COR-L47 (cell line): ENCODE measurements at places on chromosomes 7 and 10.
A peak's percentile ranks its signal among the peaks of the same experiment; 100 is the strongest.

- no peak for DNase-seq
Measured at GRCh38 chr10:101007099-101007711, 7.6 kb downstream of the LZTS2 start.

DNA sequence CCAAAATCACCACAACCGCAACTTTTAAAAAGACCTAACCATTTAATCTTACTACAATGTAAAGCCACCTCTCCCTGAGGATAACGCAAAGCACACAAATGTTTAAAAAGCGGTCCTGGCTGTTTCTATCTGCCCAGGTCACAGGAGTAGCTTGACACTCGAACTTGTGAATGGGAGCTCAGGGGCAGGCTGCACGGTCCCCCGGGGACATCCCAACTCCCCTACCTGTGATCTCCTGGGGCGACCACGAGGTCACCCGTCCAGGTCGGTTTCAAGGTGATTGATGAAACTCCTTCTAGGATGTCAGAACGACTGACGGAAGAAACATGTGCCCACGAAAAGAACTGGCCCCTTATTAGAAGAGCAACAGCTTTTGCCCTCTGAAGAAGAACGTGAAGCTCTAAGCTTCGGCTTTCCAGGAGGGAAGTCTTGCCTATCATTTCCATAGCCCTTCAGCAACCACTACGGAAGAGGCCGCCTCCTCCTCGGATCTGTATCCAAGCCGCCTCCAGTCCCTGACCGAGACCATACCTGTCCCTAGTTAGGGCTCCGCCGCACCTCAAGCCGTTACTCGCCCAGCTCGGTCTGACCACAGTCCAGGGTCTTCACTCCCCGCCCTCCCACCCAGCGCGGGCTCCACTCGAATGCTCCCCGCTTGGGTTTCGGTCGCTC, 459 bp downstream of the CYCS start:
- DNase-seq = no peak

DNA sequence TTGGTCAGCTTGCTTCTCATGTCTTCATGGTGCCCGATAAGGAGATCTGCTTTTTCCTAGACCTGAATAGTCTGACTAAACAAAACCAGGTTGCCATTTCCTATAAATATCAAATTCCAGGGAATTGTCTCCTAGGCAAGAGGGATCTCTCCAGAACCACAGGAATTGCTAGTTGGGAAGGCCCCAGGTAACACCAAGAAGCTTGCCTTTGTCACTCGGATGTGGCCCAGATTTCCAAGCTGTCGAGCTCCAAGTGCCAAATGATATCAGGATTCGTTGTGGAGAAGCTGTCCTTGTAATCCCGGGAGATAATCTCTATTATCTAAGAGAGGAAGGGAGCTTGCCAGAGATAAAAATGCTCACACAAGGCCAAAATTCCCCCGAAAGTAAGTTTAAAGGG, 1288.5 kb upstream of the AUTS2 start:
- DNase-seq = no peak

GRCh38 chr10:4176500-4177281, 391.7 kb upstream of the KLF6 start:
- no peak for DNase-seq

GRCh38 chr7:27549606-27550005, 113.1 kb downstream of the HIBADH start:
- DNase-seq = no peak

DNA sequence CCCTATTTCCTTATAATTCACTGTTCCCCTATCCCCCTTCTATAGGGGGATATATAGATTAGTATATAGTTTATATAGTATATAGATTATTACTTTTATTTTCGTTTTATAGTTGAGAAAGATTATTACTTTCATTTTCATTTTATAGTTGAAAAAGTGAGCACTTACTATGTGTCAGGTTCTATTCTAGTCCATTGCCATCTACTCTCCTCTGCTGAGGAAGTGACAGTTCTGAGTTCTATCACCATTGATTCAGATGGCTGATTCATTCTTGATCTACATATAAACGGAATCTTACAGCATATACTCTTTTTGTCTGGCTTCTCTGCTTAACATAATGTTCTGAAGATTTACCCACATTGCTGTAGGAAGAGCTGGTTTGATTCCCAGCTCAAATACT, 20.7 kb upstream of the CAV2 start:
- no peak for DNase-seq

DNA sequence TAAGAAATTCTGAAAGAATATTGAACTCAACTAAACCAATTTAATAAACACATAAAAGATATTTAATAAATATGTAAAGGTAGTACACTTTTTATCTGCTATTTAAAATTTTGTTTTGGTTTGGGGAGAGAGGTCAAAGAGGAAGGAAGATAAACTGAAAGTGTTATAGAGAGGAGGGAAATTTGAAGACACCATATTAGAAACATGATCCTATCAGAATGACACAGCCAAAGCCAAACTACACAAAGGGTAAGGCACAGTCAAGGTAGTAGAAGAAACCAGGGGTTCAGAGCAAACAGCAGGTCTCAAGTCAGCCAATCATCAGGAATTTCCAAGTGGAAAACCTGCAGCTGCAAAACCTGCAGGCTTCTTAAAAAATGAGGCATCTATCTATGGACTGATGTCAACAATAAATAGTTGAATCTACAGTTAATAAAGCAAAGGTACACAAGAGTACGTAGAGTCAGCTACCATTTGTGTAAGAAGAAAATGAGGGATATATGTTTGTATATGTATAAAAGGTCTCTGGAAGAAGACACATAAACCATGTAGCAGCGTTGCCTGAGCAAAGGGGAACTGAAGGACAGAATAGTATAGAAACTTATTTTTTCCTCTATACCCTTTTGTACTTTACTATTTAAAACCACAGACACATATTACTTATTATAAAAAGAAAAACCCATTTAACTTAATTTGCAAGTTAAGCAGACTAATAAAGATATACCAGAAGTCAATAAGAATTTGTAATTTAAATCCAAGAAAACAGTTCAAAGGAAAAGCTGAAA, 10.0 kb downstream of the ZNF800 start:
- DNase-seq = no peak

GRCh38 chr7:39594988-39595620, 28.3 kb upstream of the RALA start:
- peak; percentile 42 for DNase-seq

DNA sequence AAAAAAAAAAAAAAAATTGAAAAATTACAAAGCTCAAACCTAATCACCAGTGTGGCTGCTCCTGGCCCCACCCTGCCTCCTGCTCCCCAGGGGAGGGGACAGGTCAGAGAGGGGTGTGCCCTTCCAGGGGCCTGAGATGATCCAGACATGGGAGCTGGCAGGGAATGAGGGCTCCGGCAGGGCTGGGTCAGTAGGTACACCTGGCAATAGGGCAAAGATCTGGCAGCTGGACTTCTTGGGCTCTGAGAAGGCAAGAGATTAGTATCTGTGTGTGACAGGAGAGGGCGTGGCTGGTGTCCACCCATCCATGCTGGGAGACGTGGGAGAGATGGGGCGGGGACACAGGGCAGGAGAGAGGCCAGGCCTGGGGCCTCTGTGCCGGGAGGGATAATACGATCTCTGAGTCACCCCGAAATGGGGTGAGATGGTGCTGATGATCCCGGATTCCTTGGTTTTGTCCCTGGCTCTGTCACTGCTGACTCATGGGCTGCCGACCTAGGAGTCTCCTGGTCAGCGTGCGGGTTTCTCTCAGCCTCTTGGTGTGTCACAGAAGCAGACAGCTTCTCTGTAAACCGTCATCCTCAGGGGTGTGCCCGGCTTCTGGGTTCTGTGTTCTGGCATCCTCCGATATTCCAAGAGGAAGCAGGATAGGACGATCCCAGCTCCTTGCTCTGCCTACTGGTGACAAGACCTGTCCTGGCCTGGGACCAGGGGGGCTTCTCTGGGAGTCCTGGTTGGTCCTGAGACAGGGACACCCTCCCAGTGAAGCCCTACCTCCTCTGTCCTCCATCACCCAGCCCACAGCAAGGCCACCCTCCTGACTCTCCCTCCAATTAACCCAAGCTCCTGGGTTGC, 8.2 kb upstream of the CLDN4 start:
- peak; percentile 34 for DNase-seq

DNA sequence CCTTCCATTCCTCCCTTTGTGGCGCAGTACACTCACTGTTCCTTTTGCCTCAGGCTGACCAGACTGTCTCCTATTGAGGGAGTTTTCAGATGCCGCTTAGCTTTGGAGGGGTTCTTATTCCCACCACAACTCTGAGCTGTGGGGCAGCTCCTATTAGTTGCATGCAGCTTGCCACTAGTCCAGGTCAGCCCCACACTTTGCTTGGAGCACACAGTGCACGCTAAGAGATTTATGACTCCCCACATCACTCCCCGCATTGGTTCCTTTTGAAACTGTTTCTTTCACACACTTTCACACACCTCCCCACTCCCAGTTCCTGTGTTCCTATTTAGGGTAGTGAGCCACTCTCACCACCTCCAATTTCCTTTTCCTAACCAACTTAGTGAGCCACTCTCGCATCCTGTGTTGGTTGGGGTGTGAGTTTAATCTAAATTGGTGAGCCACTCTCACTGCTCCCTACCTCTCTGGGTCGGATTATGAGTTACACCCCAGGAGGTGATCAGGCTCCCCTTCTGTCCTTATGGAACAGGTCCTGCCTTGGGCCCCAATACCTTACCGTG, 10.4 kb upstream of the ZNF485 start:
- no peak for DNase-seq

DNA sequence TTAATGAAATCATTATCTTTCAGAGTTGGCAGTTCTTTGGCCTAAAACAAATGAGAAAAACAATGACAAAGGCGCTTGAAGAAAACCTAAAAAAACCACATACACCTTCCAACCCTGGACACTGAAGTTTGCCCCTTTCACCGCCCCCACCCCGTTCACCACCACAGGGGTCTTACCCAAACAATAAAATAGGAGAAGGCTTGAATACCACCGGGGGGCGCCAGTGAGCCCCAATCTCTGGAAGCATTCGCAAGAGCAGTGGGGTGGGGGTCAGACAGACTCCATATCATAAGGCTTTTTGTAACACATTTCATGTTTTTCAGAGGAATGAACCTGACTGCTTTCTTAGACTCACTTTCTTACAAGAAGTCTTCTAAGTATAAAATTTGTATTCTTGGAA, 163.6 kb downstream of the PIP4K2A start:
- DNase-seq = no peak

GRCh38 chr7:76062254-76062653, 14.3 kb downstream of the MDH2 start:
- no peak for DNase-seq

- DNase-seq = no peak
Measured at GRCh38 chr7:152035817-152036216, 10.3 kb downstream of the GALNT11 start.

GRCh38 chr10:116809483-116810119, 39.7 kb upstream of the ENO4 start:
- DNase-seq = no peak

- DNase-seq = no peak
Measured at GRCh38 chr7:26777385-26777784, 87.0 kb downstream of the SKAP2 start.

GRCh38 chr10:98374217-98374985, 40.6 kb downstream of the PYROXD2 start:
- DNase-seq = no peak

DNA sequence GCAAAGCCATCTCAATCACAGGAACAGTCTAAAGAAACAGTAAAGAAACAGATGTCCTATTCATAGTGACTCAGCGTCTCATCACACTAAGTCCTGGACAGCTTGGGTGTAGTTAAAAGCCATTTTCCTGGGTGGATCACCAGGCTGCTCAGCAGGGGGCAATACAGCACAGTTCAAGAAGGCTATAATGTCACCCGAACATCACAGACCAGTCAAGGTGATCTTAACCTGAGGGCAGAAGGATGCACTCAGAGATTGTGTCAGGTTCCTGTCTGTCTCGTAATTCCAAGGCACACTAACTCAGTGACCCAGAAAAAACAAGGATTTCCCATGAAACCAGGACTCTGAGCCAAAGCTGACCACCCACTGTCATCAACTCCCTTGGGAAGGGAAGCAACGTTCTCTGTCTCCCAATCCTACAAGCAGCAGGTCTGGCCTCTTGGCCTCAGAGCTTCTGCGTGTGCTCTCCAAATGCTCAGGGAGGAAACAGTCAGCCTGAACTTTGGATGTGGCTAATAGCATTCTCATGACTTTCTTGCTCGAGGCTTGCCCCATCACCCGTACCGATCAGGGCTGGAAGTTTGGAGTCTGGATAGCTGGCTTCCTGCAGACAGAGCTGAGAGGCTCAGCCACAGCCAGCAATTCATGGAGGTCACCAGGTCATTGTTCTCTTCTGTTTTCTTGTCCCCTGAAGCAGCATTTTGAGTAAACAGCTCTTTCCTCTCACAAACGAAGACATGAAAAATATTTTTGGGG, 90.4 kb upstream of the FAM171A1 start:
- DNase-seq = no peak

DNA sequence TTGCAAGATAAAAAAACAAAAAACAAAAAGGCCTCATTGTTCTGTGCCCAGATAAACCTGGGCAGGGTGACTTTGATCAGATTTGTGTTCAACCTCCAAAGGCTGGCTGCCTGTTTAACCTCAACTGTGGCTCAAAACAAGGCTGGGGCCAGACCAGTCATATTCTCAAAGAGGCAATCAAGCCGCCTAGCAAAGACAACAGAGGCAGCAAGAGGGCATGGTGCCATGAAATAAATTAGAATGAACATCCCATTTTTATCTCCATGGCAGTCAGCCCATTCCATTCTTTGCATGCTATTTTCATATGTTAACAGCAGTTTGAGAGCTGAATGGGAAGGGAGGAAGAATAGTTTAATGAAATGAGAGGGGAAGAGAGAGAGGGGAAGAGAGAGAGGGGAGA, 1150.3 kb downstream of the TYW1 start:
- peak; percentile 34 for DNase-seq

- DNase-seq = no peak
Measured at GRCh38 chr7:148630078-148630477, 39.5 kb downstream of the C7orf33 start.

GRCh38 chr10:84195044-84195830, 900 bp downstream of the CDHR1 start:
- no peak for DNase-seq

DNA sequence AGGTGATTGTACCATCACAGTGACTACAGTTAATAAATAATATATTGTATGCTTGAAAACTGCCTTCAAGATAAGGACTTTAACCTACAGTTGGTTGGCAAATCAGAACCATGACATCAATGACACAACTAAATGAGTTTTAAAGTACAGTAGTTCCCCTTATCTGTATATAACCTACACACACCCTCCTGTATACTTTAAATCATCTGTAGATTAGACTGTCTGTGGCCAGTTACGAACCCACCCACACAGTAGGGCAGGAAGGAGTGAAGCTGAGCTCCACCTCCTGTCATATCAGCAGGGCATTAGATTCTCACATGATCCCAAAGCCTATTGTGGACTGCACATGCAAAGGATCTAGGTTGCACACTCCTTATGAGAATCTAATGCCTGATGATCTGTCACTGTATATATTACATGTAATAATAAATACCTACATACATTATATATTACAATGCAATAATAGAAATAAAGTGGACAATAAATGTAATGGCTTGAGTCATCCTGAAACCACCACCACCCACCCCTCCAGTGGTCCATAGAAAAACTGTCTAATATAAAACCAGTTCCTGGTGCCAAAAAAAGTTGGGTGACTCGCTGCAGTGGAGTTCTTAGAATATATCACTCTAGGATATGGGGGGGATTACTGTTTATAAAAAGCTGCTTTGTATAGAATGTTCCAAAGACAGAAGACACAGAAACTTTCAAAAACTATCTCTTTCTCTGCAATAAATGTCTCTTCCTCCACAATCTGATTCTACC, 5.6 kb downstream of the TPK1 start:
- no peak for DNase-seq
